Suprapubic skin (tissue), 4 donors: ENCODE measurements at places on chromosomes 5 and 9. TPM values are rescaled to one million over a fixed set of nuclear protein-coding genes. Genes with fewer than 3 reads are reported as not detected.

- DNase-seq, result no peak
Observed at GRCh38 chr5:106417566-106417965, 1253.2 kb downstream of the EFNA5 start.

The WHRN gene
- total RNA-seq, result 13.8 TPM

DNA sequence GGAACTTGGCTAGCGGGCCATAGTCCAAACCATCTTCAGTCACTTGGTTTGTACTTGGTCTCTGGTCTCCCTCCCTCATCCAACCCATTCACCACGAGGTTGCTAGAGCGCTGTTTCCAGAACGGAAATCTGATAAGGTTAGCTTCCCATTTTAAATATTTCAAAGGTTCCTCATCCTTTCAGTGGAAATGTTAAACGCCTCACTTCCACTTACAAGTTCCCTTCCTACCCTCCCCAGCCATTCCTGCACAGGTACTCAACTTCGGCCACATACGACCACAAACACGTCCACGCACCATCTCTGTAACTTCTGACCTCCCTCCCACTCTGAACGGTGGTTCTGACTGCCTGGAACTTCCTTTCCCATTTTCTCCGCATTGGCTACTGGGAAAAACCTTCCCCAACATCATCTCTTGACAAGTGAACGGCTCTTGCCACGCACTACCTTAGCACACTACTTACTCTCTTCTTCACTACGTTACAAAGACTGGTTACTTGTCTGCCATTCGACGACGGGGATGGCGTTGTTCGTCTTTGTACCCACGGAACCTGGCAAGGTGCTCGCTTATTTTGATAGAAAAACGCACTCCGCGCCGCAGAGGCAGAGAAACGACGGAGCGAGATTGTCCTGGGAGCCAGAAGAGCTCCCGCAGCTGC, 629 bp downstream of the CCNH start:
- DNase-seq, result no peak

GRCh38 chr5:7925961-7926695, 57.2 kb downstream of the MTRR start:
- DNase-seq, result no peak

DNA sequence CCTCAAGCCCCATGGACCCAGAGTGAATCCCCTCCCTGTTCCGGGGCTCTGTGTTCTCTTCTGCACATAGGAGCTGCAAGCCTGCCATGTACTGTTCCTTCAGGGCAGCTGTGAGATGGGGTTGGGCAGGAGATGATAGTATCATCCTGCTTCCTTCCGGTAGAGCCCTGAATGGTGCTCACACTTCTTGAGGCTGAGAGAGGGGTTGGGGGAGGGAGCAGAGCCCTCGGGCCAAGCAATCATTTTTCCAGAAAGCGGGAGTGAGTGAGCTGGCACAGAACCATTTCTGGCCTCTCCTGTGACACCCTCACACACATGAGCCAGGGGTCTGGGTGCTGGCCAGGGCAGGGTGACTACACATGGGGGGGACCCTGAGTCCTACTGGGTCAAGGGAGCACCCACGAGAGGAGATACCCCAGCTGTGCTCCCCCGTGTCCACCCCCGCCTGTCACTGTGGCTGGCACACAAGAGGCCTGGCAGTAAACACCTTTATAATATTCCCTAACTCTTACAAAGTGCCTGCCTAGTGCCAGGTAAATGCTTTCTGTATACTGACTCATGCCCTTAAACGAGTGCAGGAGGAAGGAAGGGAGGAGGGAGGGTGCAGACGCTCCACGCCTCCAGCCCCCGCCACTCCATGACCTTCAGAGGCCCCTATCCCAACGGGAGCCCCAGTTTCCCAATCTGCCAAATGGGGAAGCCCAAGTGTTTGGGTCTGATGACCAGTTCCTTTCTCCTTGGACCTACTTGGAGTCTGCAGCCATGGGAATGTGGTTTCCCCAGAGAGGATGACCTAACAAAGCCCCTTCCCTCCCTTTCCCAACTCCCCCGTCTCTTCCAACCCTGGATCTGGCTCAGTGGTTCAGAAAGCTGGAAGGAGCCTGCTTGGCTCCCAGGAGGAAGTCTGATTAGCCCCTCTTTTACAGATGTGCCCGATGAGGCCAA, 15.5 kb downstream of the AKNA start:
- DNase-seq, result no peak

DNA sequence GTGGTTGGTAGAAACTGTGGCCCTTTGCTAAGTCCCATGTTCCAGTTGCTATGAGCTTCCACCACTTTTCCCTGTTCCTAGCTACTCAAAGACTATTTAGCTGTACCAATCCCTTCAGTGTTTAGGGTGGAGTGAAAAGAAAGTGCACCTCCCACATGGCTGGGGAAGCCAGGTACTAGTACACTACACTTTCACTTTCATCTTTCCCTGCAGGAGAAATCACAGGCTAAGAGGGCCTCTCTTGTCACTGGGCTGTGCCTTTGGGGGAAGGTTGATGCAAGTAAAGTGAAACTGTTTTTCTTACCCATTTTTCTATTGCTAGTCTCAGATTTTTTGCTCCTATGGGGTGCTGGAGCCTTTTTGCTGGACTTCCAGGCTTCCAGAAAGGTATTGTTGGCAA, 33.5 kb upstream of the CKS2 start:
- no peak for DNase-seq

GRCh38 chr9:68651280-68651893, 53.7 kb upstream of the PIP5K1B start:
- no peak for DNase-seq

- peak; percentile 74 for DNase-seq
Observed at GRCh38 chr9:115117999-115118878, at the start of gene TNC. TNC (minus strand) TSS chr9:115118157; CDS start chr9:115091018, 27,139 bp downstream.

The ENTPD2 gene
- 13.3 TPM for total RNA-seq
